Stimulated activated CD4-positive, alpha-beta T cell treated with anti-CD3 and anti-CD28 coated beads, Interleukin-15, amount 100 ng/mL, for 48 hours (primary cell): ENCODE measurements at places on chromosomes 11 and 22.
A peak's percentile ranks its signal among the peaks of the same experiment; 100 is the strongest.

GRCh38 chr22:40518840-40519239, 117.7 kb downstream of the MRTFA start:
- DNase-seq = no peak

DNA sequence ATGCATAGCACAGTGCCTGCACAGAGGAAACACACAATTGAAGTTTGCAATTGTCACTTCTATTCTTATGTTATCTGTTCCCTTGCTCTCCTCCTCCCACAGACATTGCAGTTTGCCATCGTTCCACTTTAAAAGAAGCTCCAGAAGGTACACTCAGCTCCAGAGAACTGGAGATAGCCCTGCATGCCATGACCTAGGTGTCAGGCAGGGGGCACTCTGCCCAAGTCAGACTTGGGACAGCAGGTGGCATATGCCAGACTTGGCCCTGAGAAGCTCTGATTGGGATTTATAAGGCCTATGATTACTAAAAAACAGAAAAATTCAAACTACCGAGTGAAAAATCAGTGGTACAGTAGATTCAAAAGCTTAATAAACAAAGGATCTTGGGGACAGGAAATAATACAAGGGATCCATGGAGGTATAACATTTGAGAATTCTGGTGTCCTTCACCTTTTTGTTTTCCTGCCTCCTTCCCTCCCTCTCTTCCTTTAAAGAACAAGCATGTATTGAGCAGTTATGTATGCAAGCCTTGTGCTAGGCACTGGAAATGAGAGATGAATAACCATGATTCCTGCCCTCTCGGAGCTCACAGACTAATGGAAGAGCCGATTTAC, 40.0 kb downstream of the TENM4 start:
- no peak for DNase-seq

DNA sequence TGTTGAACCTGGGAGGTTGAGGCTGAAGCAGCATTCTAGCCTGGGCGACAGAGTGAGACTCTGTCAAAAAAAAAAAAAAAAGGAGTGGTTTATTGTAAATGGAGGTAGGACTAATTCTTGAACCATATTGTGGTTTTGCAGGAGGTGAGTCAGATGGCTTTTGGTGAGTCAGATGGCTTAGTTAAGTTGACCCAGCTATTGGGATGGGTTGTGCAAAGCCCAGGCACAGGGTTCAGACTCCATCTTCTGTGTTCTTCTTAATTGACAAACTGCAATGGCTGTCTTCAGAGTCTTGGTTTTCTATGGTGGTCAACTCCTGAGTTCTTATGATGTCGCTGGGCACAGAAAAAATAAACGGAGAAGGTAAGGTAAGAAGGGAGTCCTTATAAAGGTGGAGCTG, 182.7 kb downstream of the ADAMTS15 start:
- peak; percentile 8 for DNase-seq

- DNase-seq = no peak
These were observed 75.4 kb upstream of the RCN1 start for GRCh38 chr11:32015427-32015826.

GRCh38 chr11:23856654-23857053, 640.2 kb upstream of the LUZP2 start:
- no peak for DNase-seq

DNA sequence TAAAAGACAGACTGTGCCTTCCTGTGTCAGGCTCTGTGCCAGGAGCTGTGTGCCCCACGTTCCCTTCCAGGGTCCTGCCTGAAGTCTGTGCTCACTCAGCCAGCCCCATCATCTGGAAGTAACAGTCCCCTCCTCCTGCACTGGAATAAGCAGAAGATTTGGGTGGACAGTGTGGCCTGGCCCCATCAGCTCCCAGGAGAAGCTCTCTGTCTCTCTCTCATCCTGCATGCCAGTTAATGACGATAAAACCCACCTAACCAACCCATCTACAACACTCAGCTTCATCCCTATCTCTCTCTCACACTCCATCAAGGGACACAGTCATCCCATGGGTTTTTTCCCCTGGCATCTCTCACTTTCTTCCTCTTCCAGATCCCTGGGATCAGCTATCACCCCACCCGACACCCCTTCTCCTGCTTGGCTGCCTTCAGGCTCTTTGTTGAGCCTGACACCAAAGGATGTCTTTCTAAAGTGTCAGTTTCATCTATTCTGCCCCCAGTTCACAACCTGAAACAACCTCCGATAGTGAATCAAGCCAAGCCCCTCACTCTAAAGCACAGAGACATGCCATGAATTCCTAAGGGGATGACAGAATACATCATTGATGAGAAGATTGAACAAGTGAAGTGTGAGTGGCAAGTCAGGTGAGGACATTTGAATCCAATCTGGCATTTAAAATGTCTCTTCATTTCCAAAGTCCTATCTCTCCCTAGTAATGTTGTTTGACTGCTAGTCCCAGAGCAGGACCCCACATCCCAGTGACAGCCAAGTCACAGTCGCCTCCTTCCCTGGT, 91.4 kb upstream of the TOP3B start:
- no peak for DNase-seq

GRCh38 chr11:116057000-116057399, 552.8 kb upstream of the CADM1 start:
- no peak for DNase-seq

- no peak for DNase-seq
These were observed 663 bp upstream of the BUD13 start for GRCh38 chr11:116773203-116774097.

- peak; percentile 53 for DNase-seq
These were observed 13.4 kb downstream of the SYT7 start for GRCh38 chr11:61567286-61568061.

DNA sequence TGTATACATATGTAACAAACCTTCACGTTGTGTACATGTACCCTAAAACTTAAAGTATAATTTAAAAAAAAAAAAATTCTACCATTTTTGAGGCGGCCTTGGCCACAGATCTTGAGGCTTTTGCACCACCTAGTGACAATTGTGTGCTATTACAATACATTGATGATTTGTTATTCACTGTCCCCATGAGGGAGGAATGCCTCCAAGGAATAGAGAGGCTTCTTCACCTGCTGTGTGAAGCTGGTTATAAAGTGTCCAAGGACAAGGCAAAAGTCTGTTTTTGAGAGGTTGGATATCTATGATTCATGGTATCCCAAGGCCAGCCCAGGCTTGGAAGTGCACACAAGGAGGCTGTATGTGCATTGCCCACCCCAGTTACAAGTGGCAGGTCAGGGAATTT, 30.7 kb downstream of the SLC22A25 start:
- no peak for DNase-seq

DNA sequence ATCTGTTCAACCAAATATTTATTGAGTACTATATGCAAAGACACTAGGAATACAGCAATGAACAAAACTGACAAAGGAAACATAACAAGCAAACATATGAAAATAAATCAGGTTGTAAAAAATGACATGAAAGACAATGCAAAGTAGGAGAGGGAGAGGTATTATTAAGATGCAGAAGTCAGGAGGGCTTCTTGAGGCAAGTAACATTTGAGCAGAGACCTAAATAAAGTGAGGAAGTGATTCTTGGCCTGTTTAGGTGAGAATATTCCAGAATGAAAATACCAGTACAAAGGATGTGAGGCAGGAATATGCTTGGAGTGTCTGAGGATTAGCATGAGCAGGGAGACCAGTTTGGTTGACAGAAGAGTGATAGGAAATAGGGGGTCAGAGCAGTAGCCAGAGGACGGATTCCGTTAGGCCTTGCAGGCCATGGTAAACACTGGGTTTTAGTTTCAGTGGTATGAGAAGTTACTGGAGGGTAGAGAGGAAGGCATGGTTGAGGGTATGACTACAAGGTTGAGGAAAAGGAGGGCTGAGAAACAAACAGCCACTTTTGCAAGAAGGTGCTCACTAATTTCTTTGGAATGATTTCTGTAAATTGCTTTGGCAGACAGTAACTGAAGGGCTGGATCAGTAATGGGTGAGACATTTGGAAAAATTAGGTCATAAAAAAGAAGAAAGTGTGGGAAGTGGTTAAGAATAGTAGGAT, 191.9 kb downstream of the SWAP70 start:
- DNase-seq = no peak

DNA sequence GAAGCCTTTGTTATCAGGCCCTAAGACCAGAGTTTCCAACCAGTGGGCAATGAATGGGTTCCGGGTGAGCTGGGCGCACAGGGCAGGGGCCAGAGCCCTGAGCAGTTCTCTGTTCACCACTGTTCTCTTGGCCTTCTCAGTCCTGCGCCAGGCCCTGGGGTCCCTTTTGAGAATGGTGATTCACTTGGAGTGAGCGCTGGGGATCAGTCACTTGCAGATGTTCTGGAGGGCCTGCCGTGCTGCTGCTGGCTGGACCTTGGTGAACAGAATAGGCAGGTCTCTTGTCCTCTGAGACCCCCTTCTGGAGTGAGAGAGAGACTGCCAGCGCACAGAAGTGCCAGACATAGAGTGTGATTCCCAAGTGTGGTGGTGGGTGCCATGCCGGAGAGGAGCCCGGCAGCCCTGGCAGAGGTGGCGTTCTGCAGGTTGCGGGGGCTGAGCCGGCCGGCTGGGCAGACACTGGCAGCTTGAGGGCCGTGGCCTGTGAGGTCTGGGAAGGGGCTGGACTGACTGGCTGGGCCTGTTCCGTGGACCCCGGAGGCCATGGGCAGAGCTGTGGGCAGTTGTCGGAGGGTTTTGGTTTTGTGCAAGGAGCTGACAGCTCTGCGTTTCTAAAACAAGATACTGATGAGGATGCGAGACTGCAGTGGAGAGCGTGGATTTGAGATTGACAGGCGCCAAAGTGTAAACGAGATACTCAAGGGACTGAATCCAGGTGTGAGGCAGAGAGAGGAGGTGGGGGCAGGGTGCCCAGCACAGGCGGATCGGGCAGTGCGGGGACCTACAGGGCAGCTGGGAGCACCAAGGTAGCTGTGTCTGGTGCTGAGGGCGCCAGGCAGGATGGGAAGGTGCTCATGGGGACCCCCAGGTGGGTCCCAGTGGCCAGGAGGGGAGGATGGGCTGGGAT, 12.3 kb downstream of the TPCN2 start:
- DNase-seq = no peak

DNA sequence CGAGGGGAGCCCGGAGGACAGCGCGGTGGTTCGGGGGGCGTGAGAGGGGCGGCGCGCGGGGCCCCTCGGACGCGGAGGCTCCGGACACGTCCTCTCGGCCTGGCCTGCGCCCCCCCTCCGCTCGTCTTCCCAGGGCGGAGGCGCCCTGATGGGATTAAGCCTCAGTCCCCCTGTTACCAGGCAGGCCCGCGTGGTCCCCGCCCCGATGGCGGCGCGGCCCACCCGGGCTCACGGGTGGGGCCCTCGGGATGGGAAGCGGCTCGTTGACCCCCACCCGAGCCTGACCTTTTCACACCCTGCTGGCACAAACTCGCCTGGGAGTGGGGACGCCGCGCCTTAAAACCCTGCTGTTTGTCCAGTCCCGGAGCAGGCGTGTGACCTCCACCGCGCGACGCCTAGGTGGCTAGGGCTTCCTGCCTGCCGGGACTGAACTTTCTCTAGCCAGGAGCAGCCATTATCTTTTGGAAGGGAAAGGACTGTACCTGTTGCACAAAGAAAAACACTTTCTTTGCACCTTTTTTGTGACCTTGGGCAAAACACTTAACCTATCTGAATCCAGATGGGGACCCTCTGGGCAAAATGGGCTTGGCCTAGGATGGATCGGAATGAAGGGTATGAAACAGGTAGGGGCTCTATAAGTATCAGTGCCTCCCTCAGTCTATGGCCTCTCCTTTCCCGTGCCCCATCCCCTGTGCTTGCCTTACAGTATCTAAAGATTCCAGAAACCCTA, 1.0 kb downstream of the KIAA1671 start:
- no peak for DNase-seq

- DNase-seq = no peak
These were observed 11.0 kb downstream of the IL17REL start for GRCh38 chr22:50001388-50002231.
